ENCODE measurements at places on chromosomes 5 and 9.

GRCh38 chr9:111986035-111986556 lies 89.5 kb downstream of the UGCG start:
- DNase-seq: no peak

DNA sequence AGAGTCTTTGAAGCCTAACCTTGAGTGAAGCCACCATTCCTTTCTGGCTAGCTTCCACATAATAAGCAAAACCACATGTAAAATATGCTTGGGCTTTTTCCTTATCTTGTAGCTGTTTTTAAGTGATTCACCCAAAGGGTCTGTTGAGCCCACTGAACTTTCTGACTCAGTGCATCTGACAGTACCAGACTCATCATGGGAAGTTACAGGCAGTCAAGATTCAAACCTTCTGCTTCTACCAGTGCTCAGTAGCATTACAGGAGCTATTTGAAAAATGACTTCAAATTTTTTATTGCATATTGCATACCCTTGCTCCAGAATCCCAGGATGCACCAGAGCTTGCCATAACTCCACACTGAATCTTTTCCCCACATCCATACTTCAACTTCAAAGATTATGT lies 87.5 kb upstream of the PTPRD start:
- DNase-seq: no peak

GRCh38 chr5:85077581-85077980 lies 692.9 kb upstream of the EDIL3 start:
- no peak for DNase-seq

DNA sequence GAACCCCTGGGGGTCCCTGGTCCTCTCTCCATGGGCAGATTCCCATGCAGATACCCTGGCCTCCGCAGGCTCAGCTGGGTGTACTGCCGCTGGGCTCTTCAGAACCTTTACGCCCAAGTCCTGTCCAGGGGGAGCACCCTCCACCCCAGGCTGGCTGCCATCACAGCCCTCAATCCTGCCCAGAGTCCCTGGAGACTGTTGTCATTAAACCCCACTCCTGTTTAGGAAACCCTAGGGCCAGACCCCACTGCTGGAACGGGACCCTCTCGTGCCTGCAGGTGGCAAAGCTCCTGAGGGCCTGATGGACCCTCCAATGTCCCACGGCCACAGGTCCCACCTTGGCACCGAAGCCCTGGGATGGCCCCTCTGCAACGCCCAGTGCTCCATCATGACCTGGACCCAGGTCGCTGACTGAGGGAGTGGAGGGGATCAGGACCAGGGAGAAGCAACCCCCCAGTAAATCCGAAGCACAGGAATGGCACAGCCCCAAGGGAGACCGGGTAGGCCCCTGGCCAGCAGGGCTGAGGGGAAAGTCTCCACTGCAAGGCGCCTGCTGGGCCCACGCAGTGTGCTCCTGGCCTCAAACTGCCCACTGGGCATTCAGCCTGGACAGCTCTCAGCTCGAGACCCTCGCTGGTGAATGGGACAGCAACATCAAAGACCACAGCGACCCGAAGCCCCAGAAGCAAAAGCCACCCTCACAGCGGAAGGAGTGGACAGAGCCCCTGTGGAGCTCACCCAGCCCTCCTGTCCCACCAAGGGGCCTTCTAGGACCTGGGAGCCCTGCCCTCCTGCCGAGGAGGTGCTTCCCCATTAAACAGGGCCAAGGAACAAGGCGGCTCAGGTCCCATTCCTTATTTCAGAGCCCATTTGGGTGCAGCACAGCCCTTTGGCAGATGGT lies 8.3 kb downstream of the ZDHHC11B start:
- DNase-seq: no peak

- DNase-seq: no peak
Observed at GRCh38 chr5:134101686-134102439, 12.6 kb upstream of the TCF7 start.

GRCh38 chr5:154782812-154783592 lies 27.8 kb downstream of the LARP1 start:
- DNase-seq: no peak

GRCh38 chr9:133238851-133239532 lies 29.9 kb upstream of the OBP2B start:
- no peak for DNase-seq

DNA sequence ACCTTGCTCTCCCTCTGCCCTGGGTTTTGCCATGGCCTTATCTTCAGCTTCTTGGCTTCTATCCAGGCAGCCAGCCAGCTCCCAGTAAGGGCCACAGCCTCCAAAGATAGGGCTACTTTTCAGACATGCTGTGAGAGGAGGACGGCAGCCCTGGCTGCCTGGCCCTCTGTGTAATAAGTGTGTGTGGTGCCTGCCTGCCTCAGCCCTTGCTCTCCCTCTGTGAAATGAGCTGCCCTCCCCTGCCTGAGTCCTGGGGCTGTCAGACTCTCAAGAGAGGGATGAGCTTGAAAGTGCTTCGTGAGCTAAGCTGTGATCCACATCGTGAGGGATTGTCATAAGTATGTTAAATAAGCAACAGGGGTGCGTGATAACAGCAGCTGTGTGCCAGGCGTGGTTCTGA lies 8.1 kb downstream of the NDST1 start:
- DNase-seq: no peak

- no peak for DNase-seq
Observed at GRCh38 chr9:26551451-26551850, 341.2 kb downstream of the CAAP1 start.

DNA sequence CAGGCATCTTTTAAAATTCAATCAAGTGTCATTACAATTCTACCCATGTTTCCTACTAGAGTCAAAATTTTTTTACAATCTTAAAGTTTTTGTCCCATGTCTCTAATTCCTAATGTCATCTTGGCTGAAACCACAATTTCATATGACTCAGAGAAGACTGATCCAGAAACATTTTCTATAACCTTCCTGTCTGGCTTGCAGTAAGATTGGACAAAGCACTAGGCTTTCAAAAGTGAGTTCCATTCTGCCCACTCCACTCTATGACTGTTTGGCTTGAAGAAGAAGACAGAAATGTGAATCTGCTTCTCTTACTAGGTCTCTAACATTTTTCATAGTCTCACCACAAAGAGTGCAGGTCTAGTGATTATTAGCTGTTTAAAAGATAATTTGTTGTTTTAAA lies 88.8 kb downstream of the NR3C1 start:
- DNase-seq: no peak

- no peak for DNase-seq
Observed at GRCh38 chr5:131147258-131147657, 17.8 kb downstream of the HINT1 start.

GRCh38 chr9:5336688-5337087 lies 3.0 kb downstream of the RLN1 start:
- DNase-seq: no peak

DNA sequence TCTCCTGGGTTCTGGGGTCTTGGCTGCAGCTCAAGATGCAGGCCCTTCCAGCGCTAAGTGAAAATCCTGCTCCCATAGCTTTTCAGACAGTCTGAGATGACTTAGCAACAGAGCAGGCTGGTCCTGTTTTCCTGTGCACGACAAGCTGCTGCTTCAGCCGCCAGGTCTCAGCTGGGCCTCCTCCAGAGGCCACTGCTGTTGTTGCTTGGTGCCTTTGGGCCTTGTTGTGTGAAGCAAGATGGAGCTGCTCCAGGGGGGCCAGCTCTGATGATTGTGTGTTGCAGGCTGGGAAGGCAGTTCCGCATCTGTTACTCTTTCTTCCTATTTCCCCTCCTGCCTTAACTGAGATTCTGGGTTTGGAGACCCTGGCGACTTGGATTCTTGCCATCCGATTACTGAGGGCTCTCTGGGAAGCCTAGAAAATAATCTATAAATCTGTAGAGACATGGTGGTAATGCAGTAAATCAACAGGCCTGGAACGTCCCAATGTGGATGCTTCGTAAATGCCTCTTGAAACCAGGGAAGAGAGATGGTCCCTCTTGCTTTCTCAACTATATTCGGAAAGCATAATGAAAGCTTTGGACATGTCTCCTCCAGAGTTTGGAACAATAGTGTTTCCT lies 3.2 kb downstream of the MAP1B start:
- DNase-seq: no peak

DNA sequence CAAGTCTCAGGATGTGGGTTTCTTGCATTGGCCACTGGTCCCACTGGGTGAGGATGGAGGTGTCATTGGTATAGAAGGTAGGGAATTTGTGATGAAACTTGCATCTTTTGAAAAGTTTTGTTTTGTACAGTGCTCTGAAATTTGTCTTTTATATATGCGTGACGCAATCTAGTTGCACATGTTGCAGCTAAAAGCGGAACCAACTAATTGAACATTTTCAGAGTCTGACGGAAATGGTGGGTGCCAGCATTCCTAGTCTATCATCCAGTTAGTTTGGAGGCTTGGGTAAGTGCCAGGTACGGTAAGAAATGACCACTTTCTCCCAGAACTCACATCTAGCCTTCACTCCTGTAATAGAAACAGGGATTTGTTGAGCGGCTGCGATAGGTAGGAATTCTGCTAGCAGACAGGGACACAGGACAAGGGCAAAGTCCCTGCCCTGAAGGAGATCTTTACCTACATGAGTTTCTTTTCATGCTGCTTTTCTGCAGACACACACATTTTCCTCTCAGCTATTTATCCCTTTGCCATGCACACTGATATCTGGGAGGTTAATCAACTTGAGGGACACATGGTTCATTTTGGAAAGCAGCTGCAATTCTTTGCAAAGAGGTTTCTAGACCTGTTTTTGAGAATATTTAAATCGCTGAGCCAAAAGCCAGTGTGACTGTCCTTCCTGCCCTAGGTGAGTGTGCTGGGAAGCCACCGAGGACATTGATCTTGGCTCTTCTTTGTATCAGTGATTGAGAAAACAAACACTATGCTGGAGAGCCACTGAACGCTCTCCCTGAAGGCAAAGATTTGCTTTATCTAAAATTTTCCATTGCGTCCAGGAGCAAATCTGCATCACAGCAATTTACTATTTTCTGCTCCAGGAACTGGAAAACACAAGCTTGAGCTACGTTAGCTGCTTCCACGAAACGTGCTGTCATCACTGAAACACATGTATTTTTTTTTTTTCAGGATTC lies 89.7 kb downstream of the DAP start:
- no peak for DNase-seq

DNA sequence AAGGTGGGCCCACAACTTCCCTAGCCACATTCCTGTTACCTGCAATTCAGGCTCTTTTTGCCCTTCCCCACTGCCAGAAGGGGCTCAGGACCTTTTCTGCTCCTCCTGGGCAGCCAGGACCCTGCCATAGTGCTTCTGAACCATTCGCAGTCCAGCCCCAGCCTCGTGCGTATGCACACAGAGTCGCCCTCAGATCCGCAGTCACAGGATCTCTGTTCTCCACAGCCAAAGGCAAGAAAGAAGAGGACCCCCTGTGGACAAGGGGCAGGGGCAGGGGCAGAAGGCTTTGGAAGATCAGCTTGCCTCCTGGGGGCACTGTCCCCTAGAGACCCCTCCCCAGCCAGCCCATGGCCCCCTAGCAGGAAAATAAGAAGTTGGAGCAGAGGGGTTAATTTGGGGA lies 82.8 kb downstream of the PCDH1 start:
- DNase-seq: no peak

- DNase-seq: no peak
Observed at GRCh38 chr5:170195961-170196360, 36.8 kb upstream of the C5orf58 start.

GRCh38 chr5:122429545-122430318 lies 117.7 kb downstream of the SNCAIP start:
- DNase-seq: no peak

DNA sequence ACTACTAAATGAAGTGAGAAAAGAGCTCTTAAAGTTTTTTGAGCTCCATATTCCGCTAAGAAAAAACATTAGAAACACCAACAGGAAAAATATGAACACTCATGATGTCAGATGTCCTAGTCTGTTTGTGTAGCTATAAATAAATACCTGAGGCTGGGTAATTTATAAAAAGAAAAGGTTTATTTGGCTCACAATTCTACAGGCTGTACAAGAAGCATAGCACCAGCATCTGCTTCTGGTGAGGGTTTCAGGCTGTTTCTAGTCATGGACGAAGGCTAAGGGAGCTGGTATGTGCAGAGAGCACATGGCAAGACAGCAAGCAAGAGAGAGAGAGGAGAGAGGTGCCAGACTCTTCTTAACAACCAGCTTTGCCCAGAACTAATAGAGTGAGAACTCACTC lies 186.2 kb downstream of the PLK2 start:
- no peak for DNase-seq

DNA sequence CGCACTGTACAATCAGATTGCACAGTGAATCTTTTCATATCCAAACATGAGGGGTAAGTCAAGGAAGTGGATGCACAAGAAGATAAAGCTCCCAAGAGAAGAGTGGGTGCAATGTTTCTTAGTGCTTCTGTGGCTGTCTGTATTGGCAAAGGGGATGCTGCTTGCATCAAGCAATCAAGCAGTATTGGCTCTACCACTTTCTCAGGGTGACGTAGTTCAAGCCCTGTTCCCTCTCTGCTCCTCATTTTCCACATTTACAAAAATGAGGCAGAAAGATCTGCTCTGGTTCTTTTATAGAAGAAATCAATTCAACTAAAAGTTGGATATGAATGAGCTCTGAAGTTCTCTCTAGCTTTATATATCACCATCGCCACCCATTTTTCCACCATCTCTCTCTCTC lies 2.3 kb downstream of the TNFSF8 start:
- no peak for DNase-seq

DNA sequence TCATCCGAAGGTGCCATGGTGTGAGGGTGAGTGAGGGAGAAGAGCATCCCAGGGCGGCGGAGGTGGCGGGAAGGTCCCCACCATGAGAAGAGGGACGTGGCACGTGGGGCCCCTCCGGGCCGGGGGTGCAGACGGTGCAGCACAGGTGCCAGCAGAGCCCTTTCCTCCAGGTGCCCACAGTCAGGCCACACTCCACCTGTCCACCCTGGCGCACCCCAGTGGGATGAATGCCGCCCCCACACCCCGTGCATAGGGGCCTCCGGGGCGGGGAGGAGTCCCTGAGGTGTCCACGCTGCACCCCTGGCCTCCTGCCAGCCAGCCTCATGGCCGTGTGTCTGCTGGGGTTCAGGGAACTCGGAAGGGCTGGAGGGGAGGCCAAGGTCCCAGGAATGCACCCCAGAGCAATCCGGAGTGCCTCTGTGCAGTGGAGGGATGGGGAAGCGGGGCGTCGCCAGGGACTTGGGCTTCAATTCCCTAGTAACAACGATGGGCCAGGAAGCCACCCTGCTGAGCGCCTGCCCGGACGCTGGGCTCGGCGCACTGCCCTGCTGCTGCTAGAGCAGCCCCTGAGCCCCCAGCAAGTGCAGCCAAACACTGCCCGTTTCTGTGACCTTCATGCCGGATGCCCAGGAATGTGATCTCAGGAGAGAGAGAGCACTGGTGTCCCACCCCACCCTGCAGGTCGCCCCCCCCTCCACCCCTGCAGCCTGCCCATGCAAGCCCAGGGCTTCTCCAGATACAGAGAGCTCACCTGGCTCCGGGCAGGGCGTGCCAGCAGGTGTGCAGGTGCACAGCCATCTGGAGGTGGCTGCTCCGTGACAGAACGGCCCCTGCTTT lies 8.8 kb upstream of the NACC2 start:
- peak; percentile 74 for DNase-seq

DNA sequence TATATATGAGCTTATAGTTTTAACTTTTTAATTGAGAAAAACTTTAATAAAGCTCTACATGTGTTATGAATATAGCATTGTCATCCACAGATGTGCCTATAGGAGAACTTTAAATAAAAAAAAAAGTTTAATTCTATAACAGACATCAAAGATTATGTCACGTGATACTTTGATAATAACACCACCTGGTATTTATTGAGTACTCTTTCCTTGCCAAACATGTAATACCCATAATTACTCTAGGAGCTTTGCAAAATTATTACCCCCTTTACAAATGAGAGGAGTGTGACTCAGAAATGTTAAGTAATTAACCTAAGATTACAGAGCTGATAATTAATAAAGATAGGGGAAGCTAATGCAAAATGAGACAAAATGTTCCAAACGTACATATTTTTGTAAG lies 43.0 kb downstream of the ITGA2 start:
- no peak for DNase-seq

- DNase-seq: no peak
Observed at GRCh38 chr5:54881286-54882005, 103.9 kb downstream of the ESM1 start.

Measured in NCI-H1417 treated with DMSO at 0.1 percent for 48 hours (cell line).